ENCODE measurements at places on chromosomes 1 and 21. TPM values are rescaled to one million over a fixed set of nuclear protein-coding genes. Genes with fewer than 3 reads are reported as not detected.

Gene GSTM2
- polyA plus RNA-seq = 42.2 TPM

GRCh38 chr1:244114892-244115291 is 63.8 kb downstream of the ZBTB18 start:
- DNase-seq = peak; percentile 18

- no peak for DNase-seq
Observed at GRCh38 chr1:207803678-207804077, 51.8 kb downstream of the CD46 start.

Gene OR2L2
- polyA plus RNA-seq = 0.01 TPM

DNA sequence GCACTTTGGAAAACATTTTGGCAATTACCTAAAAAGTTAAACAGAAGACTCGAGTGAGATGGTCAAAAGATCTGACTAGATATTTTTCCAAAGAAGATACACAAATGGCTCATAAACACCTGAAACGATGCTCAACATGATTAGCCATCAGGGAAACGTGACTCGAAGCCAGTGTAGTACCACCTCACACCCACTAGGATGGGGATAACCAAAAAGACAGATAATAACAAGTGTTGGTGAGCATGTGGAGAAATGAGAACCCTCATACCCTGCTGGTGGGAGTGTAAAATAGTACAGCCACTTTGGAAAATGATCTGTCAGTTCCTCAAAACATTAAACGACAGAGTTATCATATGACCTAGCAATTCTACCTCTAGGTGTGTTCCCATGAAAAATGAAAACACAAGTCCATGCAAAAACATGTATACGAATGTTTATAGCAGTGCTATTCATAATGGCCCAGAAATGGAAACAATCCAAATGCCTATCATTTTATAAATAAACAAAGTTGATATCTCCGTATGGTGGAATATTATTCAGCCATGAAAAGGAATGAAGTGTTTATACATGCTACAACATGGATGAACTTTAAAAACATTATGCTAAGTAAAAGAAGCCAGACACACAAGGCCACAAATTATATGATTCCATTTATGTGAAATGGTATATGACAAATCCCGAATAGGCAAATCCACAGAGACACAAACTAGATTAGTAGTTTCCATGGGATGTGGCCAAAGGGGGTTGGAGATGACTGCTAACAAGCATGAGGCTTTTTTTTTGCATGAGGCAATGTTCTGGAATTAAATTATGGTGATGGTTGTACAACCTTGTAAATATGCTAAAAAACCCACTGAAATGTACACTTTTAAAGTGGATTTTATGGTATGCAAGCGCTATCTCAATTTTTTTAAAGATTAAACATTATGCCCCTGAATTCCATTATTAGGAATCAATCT is 625.3 kb downstream of the KIF26B start:
- DNase-seq = no peak

DNA sequence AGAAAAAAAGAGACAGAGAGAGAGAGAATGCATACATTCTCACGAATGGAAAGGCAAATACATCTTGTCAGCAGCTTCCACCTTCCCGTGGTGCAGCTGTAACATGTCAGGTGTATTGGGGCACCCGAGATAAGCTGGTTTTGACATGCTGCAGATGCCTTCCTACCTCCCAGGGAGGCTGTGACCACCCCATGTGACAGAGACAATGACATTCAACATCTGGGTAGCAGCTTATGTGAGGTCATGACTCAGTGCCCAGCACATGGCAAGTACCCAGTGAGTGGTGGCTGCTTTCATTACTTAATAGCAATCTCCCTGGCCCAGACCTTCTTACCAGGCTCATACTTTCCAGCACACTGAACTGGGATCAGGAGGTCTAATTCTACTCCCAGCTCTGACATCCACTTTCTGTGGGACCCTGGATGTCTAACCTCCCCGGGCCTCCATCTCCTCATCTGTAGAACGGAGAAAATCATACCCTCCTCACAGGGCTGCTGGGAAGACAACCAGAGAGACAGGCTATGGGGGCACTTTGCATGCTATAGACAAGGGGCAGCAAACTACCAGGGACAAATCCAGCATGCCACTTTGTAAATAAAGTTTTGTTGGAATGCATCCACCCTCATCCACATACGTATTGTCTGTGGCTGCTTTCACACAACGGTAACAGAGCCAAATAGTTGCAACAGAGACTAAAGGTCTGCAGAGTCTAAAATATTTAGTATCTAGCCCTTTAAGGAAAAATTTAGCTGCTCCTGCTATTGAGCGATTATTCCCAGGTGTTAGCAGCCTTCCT is 38.5 kb upstream of the ZBTB40 start:
- DNase-seq = no peak

- DNase-seq = no peak
Observed at GRCh38 chr1:241593186-241593585, 47.0 kb downstream of the CHML start.

Gene ESRRG
- 9.5 TPM for polyA plus RNA-seq

Gene SPATA45
- 0.19 TPM for polyA plus RNA-seq

GRCh38 chr21:15978215-15978738 is 248.5 kb downstream of the USP25 start:
- no peak for DNase-seq

Gene CELA3A
- polyA plus RNA-seq = 0.64 TPM

Gene LRRC38
- 0.37 TPM for polyA plus RNA-seq

Gene TPTE
- not detected for polyA plus RNA-seq

- DNase-seq = peak; percentile 38
Observed at GRCh38 chr1:169809370-169810095, 14.8 kb upstream of the METTL18 start.

Gene GPR37L1
- polyA plus RNA-seq = 0.22 TPM

- DNase-seq = no peak
Observed at GRCh38 chr1:9100471-9101043, 28.3 kb downstream of the GPR157 start.

Gene VASH2
- not detected for polyA plus RNA-seq

- peak; percentile 67 for DNase-seq
Observed at GRCh38 chr1:172699111-172699510, 40.2 kb downstream of the FASLG start.

DNA sequence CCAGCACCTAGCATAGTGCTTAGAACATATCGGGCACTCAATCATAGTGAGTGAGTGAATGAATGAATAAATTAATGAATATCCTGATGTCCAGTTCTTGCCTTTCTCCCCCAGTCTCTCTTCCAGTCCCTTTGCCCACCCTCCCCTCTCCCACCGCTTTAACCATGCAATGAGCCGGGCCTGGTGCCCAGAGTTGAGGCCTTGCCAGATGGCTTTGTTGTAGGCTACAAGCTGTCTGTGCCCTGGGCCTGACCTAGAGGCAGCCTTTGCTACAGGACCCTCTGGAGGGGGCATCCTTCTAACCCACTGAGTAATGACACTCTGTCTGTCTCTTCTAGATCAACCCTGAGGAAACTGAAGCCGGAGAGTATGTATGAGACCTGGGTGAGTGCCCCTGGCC is 6.9 kb downstream of the CASQ1 start:
- no peak for DNase-seq

DNA sequence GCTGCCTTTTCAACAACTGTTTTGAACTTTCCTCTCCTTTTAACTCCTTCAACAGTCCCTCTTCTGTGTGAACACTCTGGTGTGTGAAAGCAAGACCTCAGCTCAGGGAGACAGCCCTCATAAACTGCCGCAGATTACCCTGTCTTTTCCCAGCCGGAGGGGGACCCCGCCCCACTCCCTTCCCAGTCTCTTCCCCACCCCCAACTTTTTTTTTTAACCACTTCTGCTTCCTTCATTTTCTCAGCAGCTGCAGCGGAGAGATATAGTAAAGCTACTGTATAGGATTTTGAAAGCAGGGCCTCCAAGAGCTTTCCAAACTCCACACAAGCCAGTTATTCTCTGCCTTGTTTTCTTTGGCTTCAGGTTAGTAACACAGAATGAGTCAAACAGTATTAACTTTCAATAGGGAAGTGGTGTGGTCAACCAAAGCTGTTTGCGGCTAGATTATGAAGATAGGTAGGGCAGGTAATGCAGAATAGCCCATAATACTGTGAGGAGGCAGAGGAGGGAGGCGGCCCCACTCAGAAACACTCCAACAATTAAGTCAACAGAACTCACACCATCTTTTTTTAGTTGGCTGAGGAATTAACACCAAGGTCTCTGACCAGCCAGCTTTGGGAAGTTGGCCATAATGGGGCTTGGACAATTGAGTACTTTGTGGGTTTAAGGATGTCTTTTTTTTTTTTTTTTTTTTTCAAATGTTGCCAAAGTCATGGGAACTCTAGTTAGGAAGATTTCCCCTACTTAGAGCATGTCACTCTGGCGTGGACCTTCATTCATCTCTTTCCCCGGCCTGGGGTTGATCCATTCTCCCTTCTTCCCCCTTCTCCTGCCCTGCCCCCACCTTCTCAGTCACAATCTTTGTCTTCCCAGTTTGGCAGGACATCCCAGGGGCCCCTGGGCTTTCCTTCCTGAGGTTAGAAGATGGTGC is 177.0 kb downstream of the CLIC6 start:
- peak; percentile 39 for DNase-seq
